A549 (cell line): ENCODE measurements at places on chromosomes 12 and 14. TPM values are rescaled to one million over a fixed set of nuclear protein-coding genes. Genes with fewer than 3 reads are reported as not detected.

The GPR65 gene
- not detected in 3 replicates for polyA plus RNA-seq

The CELA1 gene
- not detected in 3 replicates for polyA plus RNA-seq

The RD3L gene
- polyA plus RNA-seq: not detected in 3 replicates

The ETFBKMT gene
- polyA plus RNA-seq: 0.63 to 1.1 TPM (median 0.87 TPM) in 3 replicates

The LRP10 gene
- polyA plus RNA-seq: 45.5 to 62.9 TPM (median 57.2 TPM) in 3 replicates

The INSM2 gene
- polyA plus RNA-seq: not detected in 3 replicates

The POU6F1 gene
- polyA plus RNA-seq: 0.58 to 0.92 TPM (median 0.77 TPM) in 3 replicates

The HOXC10 gene
- polyA plus RNA-seq: 2.1 to 4.3 TPM (median 3.2 TPM) in 3 replicates

The RASAL1 gene
- polyA plus RNA-seq: 0.18 to 0.30 TPM (median 0.30 TPM) in 3 replicates

DNA sequence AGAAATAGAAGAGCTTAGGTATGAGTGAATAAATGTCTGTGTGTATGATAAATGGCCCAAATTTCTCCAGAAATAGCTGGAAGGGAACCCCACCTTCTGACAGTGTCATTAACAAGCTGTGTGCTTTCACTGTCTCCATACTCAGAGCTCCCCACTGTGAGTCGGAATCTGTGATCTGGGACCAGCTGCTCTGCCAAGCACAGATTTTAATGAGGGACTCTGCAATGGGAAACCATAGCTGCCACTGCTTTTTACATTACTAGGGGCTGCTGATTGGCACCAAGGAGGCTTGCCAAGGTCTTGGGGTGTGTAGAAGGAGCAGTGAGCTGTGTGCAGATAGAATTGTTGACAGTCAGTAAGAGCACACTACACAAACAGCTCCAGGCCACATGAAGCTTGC lies 244.2 kb upstream of the CCDC196 start:
- no peak for DNase-seq

- no peak for DNase-seq
These were observed 729 bp upstream of the GAPDH start for GRCh38 chr12:6533653-6533922.

DNA sequence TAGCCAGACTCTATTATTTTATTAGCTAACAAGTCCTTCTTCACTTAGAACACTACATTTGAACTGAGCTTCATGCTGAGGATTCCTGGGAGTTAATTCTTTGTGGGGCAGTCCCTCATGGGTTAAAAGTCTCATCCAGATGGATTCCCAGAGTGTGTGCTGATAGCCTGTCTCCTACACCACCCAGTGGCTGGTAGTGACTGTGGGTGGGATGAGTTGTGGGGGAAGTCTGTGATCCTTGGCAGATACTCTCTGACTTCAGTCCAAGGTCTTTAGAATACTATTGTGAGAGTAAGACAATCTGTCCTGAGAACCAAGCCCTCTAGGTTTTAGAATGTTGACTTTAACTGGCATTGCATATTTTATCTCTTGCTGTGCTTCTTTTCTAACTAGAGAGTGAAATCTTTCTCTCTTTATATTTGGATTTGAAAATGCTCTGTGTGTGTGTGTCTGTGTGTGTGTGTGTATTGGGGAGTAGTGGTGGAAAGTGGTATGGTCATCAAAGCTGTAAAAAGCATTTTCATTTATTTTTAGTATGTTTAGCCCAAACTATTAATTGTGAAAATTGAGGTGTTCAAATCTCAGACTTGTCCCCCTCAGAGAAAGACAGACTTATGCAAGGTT lies 37.3 kb downstream of the AKAP6 start:
- DNase-seq: no peak

DNA sequence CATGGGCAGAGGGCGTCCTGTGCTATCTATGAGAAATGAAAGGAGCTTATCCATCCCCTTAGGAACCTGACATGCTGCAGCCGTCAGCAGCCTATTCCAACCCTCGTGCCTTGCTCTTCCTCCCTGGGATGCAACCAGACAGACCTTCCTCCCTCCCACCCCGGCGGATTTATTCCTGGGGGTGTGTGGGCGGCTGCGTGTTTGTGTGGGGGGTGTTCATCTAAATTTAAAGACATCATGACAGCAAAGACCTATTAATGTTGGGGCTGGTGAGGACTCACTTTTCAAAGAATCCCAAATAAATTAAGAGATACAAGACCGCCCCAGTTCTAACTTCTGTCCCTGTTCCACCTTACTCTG lies 52.0 kb downstream of the WSCD2 start:
- no peak for DNase-seq

- no peak for DNase-seq
These were observed 451.9 kb upstream of the NOVA1 start for GRCh38 chr14:27049701-27050100.

- DNase-seq: peak; percentile 66
These were observed 595 bp downstream of the KLHL28 start for GRCh38 chr14:44961151-44961553.

- no peak for DNase-seq
These were observed 62.3 kb upstream of the PPP1R12A start for GRCh38 chr12:79997096-79997791.

DNA sequence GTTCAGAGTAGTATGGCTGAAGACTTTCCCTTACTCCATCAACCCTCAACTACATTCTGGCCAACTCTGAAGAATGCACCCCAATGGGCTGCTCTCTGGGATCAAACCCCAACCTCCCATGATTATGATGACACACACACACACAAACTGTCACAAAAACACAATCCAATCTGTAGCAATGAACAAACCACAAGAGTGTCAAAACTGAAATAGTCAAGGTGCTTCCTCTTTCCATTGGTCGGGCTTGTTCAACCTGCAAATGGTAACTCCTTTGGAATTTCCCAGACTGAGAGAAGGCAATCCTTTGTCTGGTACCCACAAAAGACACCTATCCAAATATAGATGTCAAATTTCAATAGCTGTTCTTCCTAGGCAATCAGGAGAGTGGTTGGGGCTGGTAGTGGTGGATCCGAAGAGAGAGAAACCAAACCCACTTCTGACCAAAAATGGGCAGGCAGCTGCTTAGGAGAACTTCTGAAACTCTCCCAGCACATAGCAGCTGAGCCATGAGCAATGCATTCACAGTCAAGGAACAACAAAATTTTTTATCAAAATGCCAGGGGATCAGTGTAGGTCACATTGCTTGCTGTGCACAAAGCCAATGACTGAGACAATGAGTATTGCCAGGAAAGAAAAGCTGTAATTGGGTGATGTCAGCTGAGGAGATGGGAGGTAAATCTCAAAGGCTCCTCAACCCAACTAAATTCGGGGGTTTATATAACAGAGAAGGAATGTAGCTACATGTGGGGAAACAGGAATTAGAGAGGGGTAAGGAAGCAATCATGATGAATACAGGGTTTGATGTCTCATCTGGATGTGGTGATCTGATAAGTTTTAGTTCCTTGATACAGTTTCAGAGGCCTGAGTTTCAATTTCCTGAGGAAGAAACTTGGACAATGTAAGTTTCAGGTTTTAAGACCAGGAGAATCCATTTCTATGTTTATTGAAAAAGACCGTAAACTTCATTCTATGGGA lies 191.4 kb downstream of the KITLG start:
- DNase-seq: no peak

GRCh38 chr12:32402946-32403345 lies 3.6 kb downstream of the FGD4 start:
- no peak for DNase-seq

GRCh38 chr12:67780580-67781084 lies 132.1 kb downstream of the DYRK2 start:
- no peak for DNase-seq

DNA sequence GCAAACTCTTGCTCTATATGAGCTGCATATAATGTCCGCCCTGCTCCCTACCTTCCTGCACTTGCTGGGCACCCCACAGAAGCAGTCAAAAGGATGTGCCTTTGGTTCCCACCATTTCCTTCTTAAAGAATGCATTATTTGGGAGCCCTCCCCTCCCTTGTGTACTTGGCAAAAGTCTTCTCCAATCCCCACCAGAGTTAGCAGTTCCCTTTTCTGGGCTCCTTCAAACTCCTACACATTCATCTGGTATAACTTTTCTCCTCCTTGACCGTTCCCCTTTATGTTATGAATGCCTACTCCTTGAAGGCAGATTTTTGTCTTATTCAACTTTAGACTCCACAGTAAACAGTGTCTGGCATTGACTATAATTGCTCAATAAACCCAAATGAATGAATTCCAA lies 27.8 kb downstream of the AREL1 start:
- DNase-seq: no peak

- no peak for DNase-seq
These were observed 21.3 kb downstream of the PITPNM2 start for GRCh38 chr12:123129621-123130020.

DNA sequence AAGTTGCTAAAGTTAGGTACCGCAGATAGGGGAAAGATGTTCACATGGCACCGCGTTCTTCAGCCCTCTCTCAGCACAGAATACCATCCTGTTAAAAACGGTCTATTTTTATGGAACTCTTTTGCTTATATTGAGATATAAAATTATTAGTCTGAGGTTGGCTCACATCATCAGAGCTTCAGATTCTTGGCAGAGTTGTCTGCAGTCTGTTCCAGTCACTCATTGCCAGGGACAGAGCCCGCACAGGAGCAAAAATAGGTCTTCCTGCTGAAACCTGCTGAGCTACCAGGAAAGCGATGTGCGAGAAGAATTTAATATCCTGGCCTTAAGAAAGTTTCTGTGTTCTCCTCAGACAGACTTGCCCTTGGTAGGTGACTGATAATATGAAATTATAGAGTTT lies 249.8 kb downstream of the VRK1 start:
- DNase-seq: no peak

GRCh38 chr14:62759796-62760195 lies 285.5 kb downstream of the KCNH5 start:
- no peak for DNase-seq

GRCh38 chr14:103209054-103209453 lies 85.8 kb downstream of the TNFAIP2 start:
- DNase-seq: peak; percentile 14

- no peak for DNase-seq
These were observed 11.4 kb downstream of the AKT1 start for GRCh38 chr14:104784218-104784568.

DNA sequence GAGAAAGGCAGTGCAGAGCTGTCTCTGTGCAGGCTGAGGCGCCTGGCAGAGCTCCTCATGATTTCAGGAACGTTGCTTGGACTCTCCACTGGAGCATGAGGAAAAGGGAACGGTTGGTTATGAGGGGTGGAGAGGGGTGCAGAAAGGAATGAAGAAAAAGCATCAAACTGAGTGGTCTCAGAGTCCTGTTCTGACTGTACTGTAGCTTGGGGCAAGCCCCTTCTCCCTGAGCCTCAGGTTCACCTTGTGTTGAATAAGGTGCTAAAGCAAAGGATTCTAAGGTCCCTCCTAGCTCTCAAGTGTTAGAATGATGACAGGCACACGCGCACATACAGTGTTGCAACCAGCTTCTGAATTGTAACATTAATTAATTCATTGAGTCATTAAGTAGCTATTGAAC lies 125.2 kb upstream of the PARP11 start:
- no peak for DNase-seq

GRCh38 chr14:96303981-96304380 lies 48.0 kb downstream of the BDKRB1 start:
- DNase-seq: no peak

GRCh38 chr14:21169573-21169972 lies 13.7 kb upstream of the OR5AU1 start:
- no peak for DNase-seq

DNA sequence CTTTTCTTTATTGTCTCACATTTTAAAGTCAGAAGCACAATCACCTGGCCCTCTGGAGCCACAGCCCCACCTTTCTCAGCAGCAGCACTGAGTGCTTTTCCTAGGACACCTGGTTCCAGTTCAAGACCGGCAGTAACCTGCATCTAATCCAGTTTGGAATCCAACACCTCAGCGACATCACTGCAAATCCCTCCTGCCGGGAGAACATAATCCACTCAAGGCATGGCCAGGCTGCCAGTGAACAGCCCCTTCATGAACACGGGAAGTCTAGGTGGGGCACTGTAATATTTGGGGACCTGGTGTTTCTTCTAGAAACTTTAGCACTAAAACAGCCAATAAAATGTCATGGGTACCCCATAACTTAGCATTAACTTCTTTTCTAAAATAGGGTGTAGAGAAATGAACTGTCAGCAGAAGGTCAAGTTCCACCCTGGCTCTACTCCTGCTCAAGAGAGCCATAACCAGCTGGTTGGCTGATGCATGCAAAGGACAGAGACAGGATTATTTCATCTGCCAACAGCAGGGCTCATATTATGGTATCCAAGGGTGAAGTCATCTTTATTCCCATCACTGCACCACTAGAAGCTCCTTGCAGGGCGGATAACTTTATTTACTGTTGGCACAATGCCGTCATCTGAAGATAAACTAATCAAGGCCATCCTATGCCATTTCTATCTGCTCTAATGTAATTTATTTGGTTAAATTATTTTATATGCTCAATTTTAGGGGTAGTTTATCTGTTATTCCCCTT lies 76.7 kb downstream of the TTC7B start:
- no peak for DNase-seq

- no peak for DNase-seq
These were observed 183.8 kb downstream of the FOXA1 start for GRCh38 chr14:37411079-37411735.

GRCh38 chr12:115763982-115764621 lies 513.4 kb downstream of the MED13L start:
- peak; percentile 82 for DNase-seq

DNA sequence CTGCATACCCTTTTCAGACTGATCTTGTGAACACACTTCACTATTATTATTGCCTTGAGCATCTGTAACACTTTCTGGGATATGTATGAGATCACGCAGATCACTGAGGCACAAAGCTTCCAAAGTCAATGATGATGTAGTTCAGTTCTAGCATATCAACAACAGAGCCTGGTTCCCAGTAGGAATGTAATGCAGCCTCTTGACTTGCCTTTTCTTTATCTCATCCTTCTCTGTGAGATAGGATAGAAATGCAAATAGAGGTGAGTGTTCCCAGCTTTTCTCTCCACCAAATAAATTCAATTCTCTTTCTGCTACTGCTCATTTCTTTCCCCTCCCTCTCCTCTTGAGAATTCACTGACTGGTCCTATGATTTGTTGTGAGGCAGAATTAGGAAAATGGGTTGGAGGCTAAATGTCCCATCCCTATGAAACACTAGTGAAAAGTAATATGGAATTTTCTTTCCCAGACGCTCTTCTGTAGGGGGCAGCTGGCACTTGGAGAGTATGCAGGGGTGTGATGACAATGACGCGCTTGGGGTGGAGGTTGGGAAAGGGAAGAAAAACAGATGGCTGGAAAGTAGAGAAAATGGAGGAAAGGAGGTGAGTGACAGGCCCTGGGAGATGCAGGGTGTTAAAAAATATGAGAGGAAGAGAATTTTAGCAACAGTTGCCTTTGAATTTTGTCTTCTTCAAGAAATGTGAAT lies 96.0 kb upstream of the TMTC1 start:
- DNase-seq: no peak

- DNase-seq: no peak
These were observed 46.6 kb downstream of the SUSD6 start for GRCh38 chr14:69657950-69658355.

- DNase-seq: peak; percentile 84
These were observed 141.0 kb downstream of the SLC8A3 start for GRCh38 chr14:70047598-70048312.

GRCh38 chr12:75923964-75924666 lies 107.5 kb downstream of the PHLDA1 start:
- DNase-seq: no peak

- no peak for DNase-seq
These were observed 151.4 kb downstream of the KTN1 start for GRCh38 chr14:55731311-55731872.

- no peak for DNase-seq
These were observed 563 bp upstream of the STXBP6 start for GRCh38 chr14:25050269-25051150.
